Thoracic aorta (tissue), 2 donors: ENCODE measurements at places on chromosomes 1 and 21. TPM values are rescaled to one million over a fixed set of nuclear protein-coding genes. Genes with fewer than 3 reads are reported as not detected.

- DNase-seq, result no peak
Observed at GRCh38 chr1:62810420-62811274, 26.7 kb downstream of the ATG4C start.

DNA sequence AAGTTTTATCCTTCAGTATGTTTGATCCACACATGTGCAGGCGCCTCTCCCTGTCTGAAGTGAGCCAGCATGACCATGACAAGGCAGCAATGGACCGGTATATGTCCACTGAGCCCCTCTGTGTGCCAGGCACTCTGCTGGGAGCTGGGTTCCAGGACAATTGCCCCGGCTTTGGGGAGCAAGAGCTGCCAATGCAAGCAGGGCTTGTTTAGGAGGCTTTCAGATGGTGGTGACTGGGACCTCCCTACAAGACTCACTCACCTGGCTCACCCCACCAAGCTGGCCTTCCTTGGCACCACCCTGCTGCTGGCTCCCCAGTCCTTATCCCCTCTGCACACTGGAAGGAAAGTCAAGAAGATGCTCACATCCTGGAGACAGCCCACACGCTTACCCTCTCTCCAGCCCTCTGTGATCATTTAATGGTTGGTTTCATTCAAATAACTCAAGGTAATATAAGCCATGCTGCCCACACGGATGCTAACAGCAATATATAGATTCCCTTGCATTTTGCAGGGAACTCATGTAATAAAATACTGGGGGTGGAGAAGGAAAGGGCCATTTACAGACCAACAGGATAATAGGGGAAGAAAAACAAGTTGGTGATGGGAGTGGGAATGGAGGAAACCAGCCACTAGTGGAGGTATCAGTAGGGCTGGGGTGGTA is 23.6 kb downstream of the KCND3 start:
- DNase-seq, result no peak

DNA sequence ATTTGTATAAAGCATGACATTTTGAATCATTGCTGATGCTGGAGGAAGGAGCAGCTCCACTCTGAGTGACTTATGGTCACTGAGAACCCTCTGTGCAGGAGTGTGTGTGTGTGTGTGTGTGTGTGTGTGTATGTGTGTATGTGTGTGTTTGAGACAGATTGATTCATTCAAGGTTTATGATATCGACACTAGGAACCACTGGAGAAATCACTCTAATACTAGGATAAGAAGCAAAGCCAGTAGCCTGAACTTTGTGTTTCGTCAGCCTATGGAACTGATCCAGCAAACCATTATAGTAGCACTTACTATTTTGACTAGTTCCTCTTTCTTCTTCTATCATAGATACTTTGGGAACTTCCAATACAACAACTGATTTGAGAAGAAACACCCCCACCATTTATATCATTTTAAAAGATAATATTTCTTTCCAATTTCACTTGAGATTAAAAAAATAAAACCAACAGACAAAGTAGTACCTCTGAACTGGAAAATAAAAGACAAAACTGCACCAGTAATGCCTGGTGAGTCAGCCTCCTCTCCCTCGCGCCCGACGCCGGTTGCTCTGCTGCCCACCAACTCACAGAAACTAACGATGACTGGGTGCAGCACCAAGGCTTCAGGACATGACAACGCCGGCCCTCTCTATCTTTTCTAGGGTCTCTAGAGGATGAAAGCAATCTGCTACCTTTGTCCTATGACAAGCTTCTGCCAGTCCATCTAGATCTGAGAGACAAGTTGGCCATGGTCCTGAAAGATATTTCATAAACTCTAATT is 20.9 kb downstream of the SLAMF1 start:
- DNase-seq, result no peak

DNA sequence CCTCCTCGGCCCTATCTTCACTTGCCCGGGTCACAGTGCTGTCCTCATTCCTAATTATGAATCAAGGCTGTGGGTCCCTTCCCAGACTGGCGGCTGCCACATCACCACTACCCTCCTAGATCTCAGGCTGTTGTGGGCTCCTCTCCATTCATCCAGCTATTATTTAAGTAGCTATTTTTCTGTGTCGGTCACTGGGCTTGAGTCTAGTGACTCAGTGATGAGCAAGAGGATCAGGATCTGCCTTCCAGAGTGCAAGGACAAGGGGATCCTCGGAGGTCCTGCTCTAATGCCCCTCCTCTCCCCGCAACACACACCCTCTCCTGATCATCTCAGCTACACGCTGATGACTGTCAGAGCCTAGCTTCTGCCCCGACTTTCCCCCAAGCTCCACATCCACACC is 34.1 kb downstream of the CDCP2 start:
- no peak for DNase-seq

- no peak for DNase-seq
Observed at GRCh38 chr1:108077991-108078390, 113.0 kb upstream of the VAV3 start.

DNA sequence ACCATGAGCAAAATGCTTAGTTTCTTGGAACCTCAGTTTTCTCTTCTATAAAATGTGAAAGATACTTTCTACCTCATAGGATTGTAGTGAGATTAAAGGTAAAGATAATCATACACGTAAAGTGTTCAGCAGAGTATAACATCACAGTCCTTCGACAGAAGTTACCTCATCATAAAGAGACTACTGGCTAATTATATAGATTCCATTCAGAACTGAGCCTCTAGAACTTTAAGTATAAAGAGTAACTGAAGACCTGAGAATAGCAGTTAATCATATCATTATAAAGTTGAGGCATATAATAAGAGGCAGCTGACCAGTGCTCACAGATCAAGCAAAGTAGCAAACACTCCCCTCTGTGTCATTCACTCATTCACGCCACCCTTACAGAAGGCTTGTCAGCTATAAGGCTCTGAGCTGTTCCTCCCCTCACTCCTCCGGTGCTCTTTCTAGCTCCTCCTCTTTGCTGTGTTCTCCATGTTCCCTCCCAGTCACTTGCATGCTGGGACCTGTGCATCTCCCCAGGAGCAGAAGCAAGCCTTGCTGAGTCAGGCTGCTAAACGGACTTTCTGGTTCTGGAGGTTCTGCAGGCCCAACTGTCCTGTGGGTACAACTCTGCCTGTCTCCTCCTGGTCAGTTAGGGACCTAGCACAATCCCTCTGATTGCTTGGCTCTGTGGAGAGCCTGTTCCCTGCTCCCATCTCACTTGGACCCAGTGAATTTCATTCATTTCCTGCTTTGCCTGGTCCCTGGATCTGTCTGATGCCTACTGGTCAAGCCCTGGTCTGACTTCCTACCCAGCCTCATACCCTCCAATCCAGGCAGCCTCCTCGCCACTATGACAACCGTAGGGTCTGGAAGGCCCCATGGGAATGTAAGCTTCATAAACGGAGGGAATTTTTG is 28.3 kb upstream of the LY9 start:
- DNase-seq, result no peak

DNA sequence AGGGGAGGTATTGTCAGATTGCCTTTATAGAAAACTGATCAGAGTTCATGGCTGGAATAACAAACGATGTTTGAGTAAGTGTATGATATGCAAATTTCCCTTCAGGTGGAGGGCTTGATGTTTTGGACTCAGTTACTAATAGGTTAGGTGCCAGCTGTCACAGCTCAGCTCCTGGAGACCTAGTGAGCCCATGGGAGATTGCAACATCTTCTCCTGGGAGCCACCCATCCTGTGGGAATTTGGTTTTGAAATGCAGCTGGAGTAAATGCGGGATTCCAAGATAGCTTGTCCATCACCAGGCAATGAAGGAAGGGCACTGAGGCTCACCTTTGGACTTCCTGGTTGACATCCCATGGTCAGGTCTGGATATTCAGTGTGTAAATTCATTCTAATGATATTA is 211.4 kb upstream of the NRIP1 start:
- no peak for DNase-seq

GRCh38 chr21:35506771-35507170 is 457.7 kb upstream of the RUNX1 start:
- DNase-seq, result no peak

DNA sequence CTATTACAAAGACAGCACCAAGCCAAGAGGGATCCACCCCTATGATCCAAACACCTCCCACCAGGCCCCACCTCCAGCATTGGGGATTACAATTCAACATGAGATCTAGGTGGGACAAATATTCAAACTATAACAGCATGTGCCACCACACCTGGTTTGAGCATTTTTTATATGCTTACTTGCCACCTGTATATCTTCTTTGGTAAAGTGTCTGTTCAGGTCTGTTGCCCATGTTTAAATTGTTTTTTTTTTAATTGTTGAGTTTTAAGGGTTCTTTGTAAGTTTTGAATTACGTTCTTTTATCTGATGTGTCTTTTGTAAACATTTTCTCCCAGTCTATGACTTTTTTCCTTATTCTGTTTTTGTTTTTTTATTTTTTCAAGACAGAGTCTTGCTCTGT is 83.4 kb downstream of the LRIG2 start:
- DNase-seq, result no peak

The RGS8 gene
- not detected for total RNA-seq

The ATAD3C gene
- 0.27 TPM for total RNA-seq

The BACE2 gene
- 71.9 TPM for total RNA-seq

The IVNS1ABP gene
- total RNA-seq, result 72.0 TPM

- DNase-seq, result no peak
Observed at GRCh38 chr1:197481101-197481500, 213.0 kb downstream of the CRB1 start.

GRCh38 chr1:95002540-95003432 is 70.0 kb downstream of the ALG14 start:
- DNase-seq, result no peak

The AADACL3 gene
- not detected for total RNA-seq

GRCh38 chr1:3836421-3836820 is 20.6 kb downstream of the CEP104 start:
- DNase-seq, result no peak
